Smooth muscle cell of the brain vasculature (primary cell): ENCODE measurements at places on chromosomes 11 and 22.

GRCh38 chr11:68867066-68867465, 25.4 kb upstream of the CPT1A start:
- no peak for DNase-seq

- DNase-seq: no peak
Observed at GRCh38 chr22:46373159-46373558, 37.6 kb downstream of the TRMU start.

GRCh38 chr11:72826191-72826941, 12.2 kb downstream of the ATG16L2 start:
- no peak for DNase-seq

- no peak for DNase-seq
Observed at GRCh38 chr22:39133871-39134270, 18.6 kb downstream of the CBX7 start.

- DNase-seq: no peak
Observed at GRCh38 chr11:132050577-132051165, 680.3 kb downstream of the NTM start.

- DNase-seq: no peak
Observed at GRCh38 chr11:86192519-86193257, 51.9 kb upstream of the EED start.

GRCh38 chr11:119378851-119379465, 2.5 kb downstream of the USP2 start:
- DNase-seq: no peak

GRCh38 chr22:45769569-45770210, 98.1 kb downstream of the ATXN10 start:
- no peak for DNase-seq

GRCh38 chr22:20080776-20081654, 974 bp downstream of the DGCR8 start:
- DNase-seq: no peak

- no peak for DNase-seq
Observed at GRCh38 chr11:107651672-107652071, 60.2 kb downstream of the SLN start.

GRCh38 chr11:34632105-34632791, 11.4 kb downstream of the EHF start:
- DNase-seq: no peak

DNA sequence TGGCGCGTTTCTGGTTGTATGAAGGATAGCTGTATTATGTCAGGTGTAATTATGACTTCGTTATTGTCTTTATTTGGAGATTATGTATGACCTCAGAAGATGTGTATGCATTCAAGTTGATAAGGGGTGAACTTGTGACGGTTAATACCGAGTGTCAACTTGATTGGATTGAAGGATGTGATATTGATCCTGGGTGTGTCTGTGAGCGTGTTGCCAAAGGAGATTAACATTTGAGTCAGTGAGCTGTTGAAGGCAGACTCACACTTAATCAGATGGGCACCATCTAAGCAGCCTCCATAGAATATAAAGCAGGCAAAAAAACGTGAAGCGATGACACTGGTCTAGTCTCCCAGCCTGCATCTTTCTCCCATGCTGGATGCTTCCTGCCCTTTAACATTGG, 15.3 kb upstream of the CD82 start:
- no peak for DNase-seq

- no peak for DNase-seq
Observed at GRCh38 chr11:16182553-16182952, 173.8 kb downstream of the SOX6 start.

GRCh38 chr22:46576556-46577367, 39.3 kb upstream of the CELSR1 start:
- no peak for DNase-seq
